Ovary (tissue), 10 donors: ENCODE measurements at places on chromosomes 2 and 18. TPM values are rescaled to one million over a fixed set of nuclear protein-coding genes. Genes with fewer than 3 reads are reported as not detected.

GRCh38 chr2:238042849-238043584, 17.8 kb upstream of the SCLY start:
- H3K4me1 ChIP-seq = no peaks in the 10 kb centered on the region
- no peak for DNase-seq
- H3K27ac ChIP-seq = no peak overlapping the region
- H3K36me3 ChIP-seq = no peaks in the 10 kb centered on the region

GRCh38 chr2:147619808-147620207, 225.0 kb upstream of the ACVR2A start:
- no peaks in the 10 kb centered on the region for H3K4me1 ChIP-seq
- H3K27me3 ChIP-seq = no peaks in the 10 kb centered on the region
- no peak for DNase-seq
- no peak overlapping the region for H3K4me3 ChIP-seq
- no peaks in the 10 kb centered on the region for H3K36me3 ChIP-seq

DNA sequence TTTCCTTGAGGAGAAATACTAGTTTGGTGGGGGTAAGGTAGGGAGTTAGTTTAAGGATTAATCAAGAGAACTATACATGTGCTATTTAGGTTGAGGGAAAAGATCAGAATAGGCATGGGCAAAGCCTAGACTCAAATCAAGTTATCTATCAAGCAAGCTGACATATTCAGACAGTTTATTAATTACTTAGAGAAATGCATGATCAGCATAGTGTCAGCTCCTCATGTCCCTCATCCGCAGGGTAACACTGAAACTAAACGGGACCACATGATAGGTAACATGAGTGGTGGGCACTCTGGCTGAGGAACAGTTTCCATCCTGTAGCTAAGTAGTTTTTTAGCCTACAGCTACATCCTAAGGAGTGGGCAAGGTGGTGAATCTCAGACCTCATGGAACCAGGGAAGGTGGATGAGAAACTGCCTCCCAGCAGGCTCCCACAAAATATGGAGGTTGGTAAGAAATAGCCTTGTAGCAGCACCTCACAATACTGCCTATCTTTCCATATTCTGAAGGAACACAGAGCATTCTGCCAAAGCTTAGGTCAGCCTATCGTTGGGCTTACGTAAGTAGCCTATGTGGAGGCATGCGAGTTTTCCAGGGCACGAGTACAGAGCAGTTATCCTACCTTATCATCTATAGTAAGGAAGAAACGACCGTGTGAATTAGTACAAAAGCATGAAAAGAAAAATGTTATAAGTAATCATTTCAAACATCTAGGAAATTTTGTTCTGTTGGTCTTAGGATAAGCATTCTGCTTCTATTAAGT, 18.4 kb downstream of the ZC3H6 start:
- DNase-seq = no peak
- H3K27ac ChIP-seq = no peak overlapping the region
- H3K4me3 ChIP-seq = no peak overlapping the region
- no peaks in the 10 kb centered on the region for H3K36me3 ChIP-seq
- H3K27me3 ChIP-seq = no peaks in the 10 kb centered on the region

DNA sequence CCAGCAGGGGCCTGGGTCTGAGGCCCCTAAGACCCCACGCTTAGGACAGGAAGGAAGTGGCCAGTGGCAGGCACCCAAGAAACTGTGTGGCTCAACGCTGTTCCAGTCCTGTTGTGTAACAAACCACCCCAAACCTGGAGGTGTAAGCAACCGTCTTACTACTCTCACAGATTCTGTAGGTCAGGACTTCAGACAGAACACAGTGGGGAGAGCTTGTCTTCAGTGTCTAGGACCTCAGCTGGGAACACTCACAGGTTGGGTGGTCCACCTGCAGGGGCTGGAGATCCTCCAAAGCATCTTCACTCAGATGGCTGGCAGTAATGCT, 123.0 kb downstream of the KLHL29 start:
- no peaks in the 10 kb centered on the region for H3K27me3 ChIP-seq
- H3K4me1 ChIP-seq = peaks cover 4% of the 10 kb centered on the region
- no peak for DNase-seq
- H3K36me3 ChIP-seq = no peaks in the 10 kb centered on the region

- no peak for DNase-seq
- no peaks in the 10 kb centered on the region for H3K27me3 ChIP-seq
- no peaks in the 10 kb centered on the region for H3K36me3 ChIP-seq
- no peaks in the 10 kb centered on the region for H3K4me1 ChIP-seq
- no peak overlapping the region for H3K27ac ChIP-seq
These were observed 89.6 kb downstream of the TGFA start for GRCh38 chr2:70463997-70464396.

- no peaks in the 10 kb centered on the region for H3K36me3 ChIP-seq
- no peak overlapping the region for H3K4me3 ChIP-seq
- DNase-seq = peak; percentile 48
- no peaks in the 10 kb centered on the region for H3K27me3 ChIP-seq
- no peak overlapping the region for H3K27ac ChIP-seq
These were observed 103.7 kb downstream of the CTAGE1 start for GRCh38 chr18:22314001-22314400.

DNA sequence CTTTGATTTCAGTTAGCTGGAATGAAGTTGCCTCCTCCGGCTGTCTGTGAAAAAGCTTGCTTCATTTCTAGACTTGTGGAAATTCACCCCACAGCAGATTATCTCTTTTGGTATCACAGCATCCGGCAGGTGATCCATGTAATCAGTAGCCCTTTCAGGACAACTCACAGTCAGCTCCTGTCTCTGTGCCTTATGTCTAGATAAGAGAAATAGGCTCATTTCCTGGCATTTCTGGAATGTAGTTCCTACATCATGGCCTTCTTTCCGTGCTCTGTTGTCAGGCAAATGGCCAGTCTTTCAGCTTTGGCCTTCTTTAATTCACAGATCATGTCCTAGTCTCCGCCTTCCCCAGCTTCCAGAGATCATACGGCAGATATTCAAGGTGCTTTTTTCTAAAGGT, 455.4 kb downstream of the NUP35 start:
- DNase-seq = no peak

DNA sequence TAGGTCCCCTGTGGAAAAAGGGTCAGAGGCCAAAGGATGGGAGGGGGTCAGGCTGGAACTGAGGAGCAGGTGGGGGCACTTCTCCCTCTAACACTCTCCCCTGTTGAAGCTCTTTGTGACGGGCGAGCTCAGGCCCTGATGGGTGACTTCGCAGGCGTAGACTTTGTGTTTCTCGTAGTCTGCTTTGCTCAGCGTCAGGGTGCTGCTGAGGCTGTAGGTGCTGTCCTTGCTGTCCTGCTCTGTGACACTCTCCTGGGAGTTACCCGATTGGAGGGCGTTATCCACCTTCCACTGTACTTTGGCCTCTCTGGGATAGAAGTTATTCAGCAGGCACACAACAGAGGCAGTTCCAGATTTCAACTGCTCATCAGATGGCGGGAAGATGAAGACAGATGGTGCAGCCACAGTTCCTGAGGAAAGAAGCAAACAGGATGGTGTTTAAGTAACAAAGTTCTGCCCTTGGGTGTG, 165.8 kb downstream of the RPIA start:
- peaks cover 2% of the 10 kb centered on the region for H3K4me1 ChIP-seq
- H3K36me3 ChIP-seq = no peaks in the 10 kb centered on the region
- no peak overlapping the region for H3K4me3 ChIP-seq
- DNase-seq = no peak
- H3K27me3 ChIP-seq = no peaks in the 10 kb centered on the region

GRCh38 chr18:28541934-28542333, 365.0 kb upstream of the CDH2 start:
- H3K4me3 ChIP-seq = no peak overlapping the region
- no peaks in the 10 kb centered on the region for H3K27me3 ChIP-seq
- no peaks in the 10 kb centered on the region for H3K36me3 ChIP-seq
- no peak for DNase-seq
- H3K27ac ChIP-seq = no peak overlapping the region
- H3K4me1 ChIP-seq = peaks cover 2% of the 10 kb centered on the region

DNA sequence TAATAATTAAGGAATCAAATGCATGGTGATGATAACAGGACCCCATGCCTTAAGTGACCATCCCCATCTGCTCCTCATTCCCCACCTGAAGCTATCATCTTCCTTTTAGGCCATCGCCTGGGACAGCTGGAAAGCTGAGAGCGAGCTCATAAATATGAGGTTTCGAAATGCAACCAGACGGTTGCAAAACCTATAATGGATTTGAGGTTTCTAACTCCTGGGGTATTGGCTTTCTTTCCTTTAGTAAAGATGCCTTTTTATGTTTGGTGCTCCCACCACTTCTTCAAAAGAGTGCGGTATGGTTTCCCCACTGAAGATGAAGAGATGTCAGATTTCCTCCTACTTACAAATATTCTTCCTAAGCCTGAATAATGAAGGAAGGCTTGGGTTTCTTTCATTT, 1589.5 kb upstream of the PIK3C3 start:
- no peaks in the 10 kb centered on the region for H3K36me3 ChIP-seq
- no peaks in the 10 kb centered on the region for H3K27me3 ChIP-seq
- no peaks in the 10 kb centered on the region for H3K4me1 ChIP-seq
- DNase-seq = no peak
- no peak overlapping the region for H3K27ac ChIP-seq

- H3K27ac ChIP-seq = no peak overlapping the region
- no peak overlapping the region for H3K4me3 ChIP-seq
- H3K4me1 ChIP-seq = no peaks in the 10 kb centered on the region
- H3K36me3 ChIP-seq = no peaks in the 10 kb centered on the region
- DNase-seq = no peak
These were observed 6.1 kb downstream of the ARHGEF4 start for GRCh38 chr2:130842770-130843169.

GRCh38 chr2:88658881-88659537, 31.7 kb upstream of the EIF2AK3 start:
- DNase-seq = no peak
- no peaks in the 10 kb centered on the region for H3K4me1 ChIP-seq
- no peak overlapping the region for H3K4me3 ChIP-seq
- no peak overlapping the region for H3K27ac ChIP-seq
- no peaks in the 10 kb centered on the region for H3K27me3 ChIP-seq

DNA sequence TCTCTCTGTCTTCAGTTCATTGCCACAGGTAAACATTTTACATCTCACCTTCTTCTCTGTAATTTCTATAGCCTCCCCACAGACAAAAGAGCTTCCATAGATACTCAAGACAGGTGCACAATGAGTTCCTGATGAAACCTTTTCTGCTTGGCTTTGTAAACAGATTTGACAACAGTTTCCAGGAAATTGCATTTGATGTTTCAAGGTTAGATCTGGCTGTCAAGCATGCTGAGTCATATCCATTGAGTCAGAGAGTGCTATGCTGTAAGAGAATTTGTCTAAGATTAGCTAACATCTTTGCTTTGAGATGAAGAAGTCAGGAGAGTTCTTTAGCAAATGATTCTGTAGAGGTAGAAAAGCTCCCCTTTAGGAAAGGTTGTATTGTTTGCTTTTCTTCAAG, 40.6 kb upstream of the MAP2 start:
- H3K4me1 ChIP-seq = no peaks in the 10 kb centered on the region
- no peaks in the 10 kb centered on the region for H3K36me3 ChIP-seq
- no peak overlapping the region for H3K4me3 ChIP-seq
- no peaks in the 10 kb centered on the region for H3K27me3 ChIP-seq

DNA sequence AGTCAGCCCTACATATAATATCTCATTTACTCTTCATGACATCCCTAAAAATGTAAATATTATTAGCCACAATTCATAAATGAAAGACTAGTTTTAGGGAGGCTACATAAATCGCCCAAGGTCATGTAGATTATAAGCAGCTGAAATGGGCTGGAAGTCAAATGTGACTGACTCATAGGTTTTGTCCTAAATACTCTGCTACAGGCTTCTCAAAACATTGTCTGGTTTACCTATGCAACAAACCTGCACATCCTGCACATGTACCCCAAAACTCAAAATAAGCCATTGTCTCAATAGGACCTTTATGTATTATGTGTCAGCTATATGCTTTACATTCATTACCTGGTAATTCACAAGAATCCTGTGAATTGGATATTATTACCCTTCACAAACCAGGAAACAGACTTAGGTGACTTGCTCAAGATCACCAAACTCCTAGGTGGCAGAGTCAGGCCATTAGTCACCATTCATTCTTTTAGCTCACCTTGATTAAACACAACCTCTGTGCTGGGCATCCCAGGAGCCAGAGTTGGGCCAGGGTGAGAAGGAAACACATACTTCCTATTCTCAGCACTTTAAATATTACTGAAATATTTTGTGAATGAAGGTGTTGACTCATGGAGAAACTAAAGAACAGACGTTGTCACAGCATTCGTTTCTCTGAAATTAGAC, 69.4 kb upstream of the CPO start:
- no peak overlapping the region for H3K27ac ChIP-seq
- H3K27me3 ChIP-seq = no peaks in the 10 kb centered on the region
- H3K4me3 ChIP-seq = no peak overlapping the region
- no peaks in the 10 kb centered on the region for H3K4me1 ChIP-seq

- H3K36me3 ChIP-seq = no peaks in the 10 kb centered on the region
- no peaks in the 10 kb centered on the region for H3K4me1 ChIP-seq
- H3K27me3 ChIP-seq = no peaks in the 10 kb centered on the region
- H3K4me3 ChIP-seq = no peak overlapping the region
- no peak for DNase-seq
- H3K27ac ChIP-seq = no peak overlapping the region
These were observed 128.5 kb downstream of the ARL6IP6 start for GRCh38 chr2:152846697-152847470.

- no peaks in the 10 kb centered on the region for H3K27me3 ChIP-seq
- H3K36me3 ChIP-seq = no peaks in the 10 kb centered on the region
- DNase-seq = no peak
- H3K4me3 ChIP-seq = no peak overlapping the region
These were observed 36.4 kb downstream of the WDSUB1 start for GRCh38 chr2:159249990-159250715.

Gene CYP27A1
- polyA plus RNA-seq = 30.0 TPM

Gene LPIN1
- polyA plus RNA-seq = 25.6 TPM

Gene DTNA
- polyA plus RNA-seq = 30.4 TPM

Gene ST6GAL2
- polyA plus RNA-seq = 3.0 TPM

Gene PREB
- 62.3 TPM for polyA plus RNA-seq

Gene GRHL1
- 0.32 TPM for polyA plus RNA-seq

Gene CYTIP
- 0.73 TPM for polyA plus RNA-seq

Gene MC4R
- polyA plus RNA-seq = 0.45 TPM
